ENCODE measurements at places on chromosomes 5 and 9. TPM values are rescaled to one million over a fixed set of nuclear protein-coding genes. Genes with fewer than 3 reads are reported as not detected.

THBS4 gene
- total RNA-seq, result 3.4 TPM

PTPRD gene
- 7.1 TPM for total RNA-seq

CDC42SE2 gene
- total RNA-seq, result 13.2 TPM

LECT2 gene
- total RNA-seq, result not detected

- DNase-seq, result no peak
Measured at GRCh38 chr5:180201051-180201987, 7.7 kb downstream of the RASGEF1C start.

GRCh38 chr5:160672521-160672920 is 179.5 kb downstream of the ATP10B start:
- no peak for DNase-seq

- DNase-seq, result no peak
Measured at GRCh38 chr5:96117771-96118651, 156.4 kb upstream of the ELL2 start.

DNA sequence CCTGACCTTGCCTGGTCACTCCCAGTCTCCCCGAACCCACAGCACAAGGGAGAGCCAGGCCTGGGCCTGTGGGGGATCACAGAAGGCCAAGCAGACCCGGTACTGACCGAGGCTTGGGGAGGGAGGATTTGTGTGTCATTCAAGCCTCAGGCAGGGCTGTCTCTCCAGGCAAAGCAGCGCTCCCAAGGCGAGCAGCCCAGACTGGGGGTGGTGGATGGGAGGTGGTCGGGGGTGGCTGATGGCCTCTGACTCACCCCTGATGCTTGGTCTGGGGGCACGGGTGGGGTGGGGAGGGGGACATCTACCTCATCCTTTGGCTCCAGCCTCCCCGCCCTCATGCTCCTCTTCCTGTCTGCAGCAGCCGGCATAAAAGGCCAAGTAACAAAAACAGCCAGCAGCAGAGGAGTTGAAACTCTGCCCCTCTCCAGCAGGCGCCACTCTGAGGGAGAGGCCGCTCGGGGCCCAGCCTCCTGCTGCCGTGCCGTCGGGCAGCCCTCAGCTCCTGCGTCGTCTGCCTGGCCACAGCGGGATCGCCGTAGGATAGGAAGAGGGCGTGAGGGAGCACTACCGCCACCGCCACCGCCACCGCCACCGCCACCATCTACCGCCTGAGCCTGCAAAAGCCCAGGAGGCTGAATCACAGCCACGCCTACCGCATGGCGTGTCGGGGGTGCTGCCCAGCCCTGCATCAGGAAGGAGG is 166.0 kb downstream of the OLFM1 start:
- peak; percentile 16 for DNase-seq

GRCh38 chr5:21154526-21154925 is 1166.5 kb upstream of the CDH18 start:
- DNase-seq, result no peak

DNA sequence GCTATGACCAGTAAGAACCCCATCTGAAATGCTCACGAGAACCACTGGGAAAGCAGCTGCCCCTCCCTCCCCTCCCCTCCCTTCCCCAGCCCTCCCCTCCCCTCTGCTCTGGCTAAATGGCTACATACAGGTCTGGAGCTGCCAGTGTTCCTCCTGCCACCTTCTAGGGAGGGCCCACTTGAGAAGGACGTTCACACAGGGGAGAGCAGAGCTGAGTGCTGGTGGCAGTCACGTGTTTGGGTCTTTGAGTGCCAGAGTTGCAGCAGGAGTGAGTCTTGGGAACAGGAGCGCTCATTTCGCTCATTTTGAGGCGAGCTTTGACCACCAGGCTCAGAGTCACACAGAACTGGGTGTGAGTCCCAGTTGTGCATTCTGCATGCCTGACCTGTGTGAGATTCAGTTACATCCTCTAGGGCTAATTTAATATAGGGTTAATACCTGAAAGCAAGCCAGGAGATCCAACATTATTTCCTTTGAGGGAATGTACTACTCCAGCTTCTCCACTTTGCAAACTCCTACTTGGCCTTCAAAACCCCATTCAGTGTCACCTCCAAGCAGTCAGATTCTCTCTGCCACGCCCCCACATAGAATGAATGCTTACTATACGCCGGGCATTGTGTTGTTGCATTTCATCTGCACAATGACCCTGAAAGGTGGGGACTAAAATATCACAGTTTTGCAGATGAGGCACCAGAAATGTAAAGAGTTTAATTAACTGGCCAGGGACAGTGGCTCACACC is 25.1 kb downstream of the CPLX2 start:
- DNase-seq, result no peak

- no peak for DNase-seq
Measured at GRCh38 chr5:141149812-141150211, at the start of gene PCDHB6. PCDHB6 (plus strand) TSS chr5:141150057; CDS start chr5:141150258, 201 bp downstream.

DNA sequence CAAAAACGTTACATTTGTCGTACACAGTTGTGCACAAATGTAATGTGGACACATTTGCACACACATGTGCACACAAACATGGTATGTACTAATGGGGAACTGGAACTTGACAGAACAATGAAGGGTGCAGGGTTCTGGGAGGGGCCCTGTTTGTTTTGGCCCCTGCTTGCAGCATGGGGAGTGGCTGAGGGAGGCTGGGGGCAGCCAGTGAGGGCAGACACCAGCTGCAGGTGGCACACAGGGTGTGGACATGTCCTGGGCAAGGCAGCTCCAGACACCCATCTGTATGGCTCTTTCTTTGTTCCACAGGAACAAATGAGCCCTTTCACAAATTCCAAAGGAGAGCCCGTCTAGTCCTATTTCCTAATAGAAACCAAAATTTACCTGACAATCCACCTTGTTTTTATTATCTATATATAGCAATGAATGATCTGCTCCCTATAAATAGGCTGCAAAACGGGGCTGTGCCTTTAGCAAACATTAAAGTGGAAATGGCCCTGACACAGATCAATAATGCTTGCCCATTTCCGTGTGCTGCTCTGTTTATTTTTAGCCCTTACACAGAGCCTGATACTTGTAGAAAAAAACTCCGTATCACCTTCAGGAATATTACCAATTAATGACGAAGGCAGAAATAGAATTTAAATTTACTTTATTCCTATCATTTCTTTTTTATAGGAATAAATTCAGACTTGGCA is 26.4 kb downstream of the MARCHF3 start:
- no peak for DNase-seq

- no peak for DNase-seq
Measured at GRCh38 chr5:169811023-169811422, 169.3 kb downstream of the INSYN2B start.

GRCh38 chr5:135489466-135490244 is 37.5 kb upstream of the TIFAB start:
- no peak for DNase-seq

DNA sequence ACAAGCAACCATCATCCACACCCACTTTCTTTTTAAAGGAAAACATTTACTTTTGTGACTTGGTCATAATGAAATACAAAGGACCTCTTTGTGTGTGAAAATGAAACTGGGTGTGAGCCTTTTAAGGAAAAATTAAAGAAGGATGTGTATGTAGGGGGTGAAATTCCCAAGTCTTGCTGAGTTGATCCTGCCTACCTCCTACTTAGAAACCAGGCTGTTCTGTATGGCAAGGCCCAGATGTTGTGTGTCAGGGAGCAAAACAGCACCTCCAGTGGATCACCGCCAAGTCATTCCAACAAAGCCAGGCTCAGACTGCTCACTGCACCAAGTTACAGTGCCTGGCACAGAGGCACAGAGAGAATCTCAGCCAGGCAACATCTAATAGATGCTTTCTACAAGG is 198.5 kb upstream of the FBN2 start:
- peak; percentile 49 for DNase-seq

DNA sequence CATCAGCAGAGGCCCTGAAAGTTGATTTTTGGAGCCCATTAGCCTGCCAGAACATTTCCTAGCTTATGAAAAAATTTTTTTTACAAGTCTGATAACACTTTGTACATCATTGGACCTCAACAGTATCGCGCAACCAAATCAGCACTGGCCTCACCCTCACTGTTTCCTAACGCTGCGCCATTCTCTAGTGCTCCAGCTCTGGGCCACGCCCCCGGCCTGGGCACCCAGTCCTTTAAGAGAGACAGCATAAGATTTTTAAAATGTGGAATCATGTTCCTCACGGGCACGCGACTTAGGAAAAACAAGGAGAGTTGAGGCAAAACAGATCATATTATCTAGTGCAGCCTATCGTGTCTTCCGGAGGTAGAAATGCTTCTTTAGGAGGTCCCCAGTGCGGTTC is 114.5 kb downstream of the BOD1 start:
- DNase-seq, result no peak

- DNase-seq, result no peak
Measured at GRCh38 chr5:12772276-12772675, 868.0 kb upstream of the CTNND2 start.

DNA sequence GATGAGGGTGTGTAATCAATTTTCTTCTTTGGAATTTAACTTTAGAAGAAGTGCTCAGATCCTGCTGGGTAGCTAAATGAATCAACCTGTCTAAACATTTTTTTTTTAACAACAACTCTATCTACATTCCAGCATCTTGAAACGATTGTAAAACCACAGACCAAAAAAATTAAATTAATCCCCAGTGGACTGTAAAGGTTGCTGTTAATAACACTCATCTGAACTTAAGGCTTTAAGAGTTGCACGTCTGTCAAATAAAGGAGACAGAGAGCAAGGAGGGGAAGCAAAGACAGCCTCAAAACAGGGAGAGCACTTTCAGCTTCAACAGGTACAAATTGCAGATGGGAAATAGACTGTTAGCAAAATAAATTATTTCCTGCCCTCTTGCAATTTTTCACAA is 548.5 kb downstream of the DTWD2 start:
- DNase-seq, result no peak

DNA sequence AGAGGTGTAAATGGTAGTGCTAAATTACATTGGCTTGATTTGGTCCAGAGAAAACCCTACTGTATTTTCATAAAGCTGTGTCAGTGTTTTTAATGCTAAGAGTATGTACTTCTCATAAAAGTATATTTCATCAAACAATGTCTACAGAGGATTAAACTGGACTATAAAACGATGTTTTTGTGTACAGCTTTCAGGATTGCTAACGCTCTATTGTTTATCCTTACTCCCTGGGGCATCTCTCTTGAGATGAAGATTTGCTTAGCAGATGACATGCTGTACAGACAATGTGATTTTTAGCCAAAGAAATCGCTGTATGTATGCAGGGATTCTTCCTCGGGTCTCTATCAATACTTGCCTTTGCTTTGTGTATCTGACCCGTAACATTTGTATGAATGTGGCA is 216.0 kb downstream of the FBXL7 start:
- no peak for DNase-seq

GRCh38 chr9:97553841-97554240 is 52.4 kb downstream of the TMOD1 start:
- DNase-seq, result no peak

- DNase-seq, result no peak
Measured at GRCh38 chr5:30112867-30113266, 1080.6 kb upstream of the CDH6 start.
